WTC11 (cell line): ENCODE measurements at places on chromosomes 16 and 17.

DNA sequence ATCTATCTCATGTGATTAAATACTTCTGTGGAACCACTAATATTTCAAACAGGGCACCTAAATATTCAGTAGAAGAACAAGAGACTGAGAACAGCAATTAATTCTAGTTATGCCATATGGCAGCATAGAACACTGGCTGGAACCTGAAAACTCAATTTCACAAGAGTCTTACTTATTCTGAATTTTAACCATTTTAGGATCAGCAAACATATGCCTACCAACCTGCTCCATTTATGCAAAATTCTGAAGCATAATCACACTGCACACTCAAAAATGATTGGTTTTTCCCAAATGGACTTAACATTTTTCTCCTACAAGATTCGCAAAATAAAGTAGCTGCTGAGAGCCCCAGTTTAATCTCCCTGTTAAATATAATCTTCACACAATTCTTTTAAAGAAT, 43.2 kb downstream of the SKAP1 start:
- no peak for DNase-seq

- DNase-seq: no peak
Observed at GRCh38 chr16:2035431-2036199, 8.9 kb downstream of the NHERF2 start.

DNA sequence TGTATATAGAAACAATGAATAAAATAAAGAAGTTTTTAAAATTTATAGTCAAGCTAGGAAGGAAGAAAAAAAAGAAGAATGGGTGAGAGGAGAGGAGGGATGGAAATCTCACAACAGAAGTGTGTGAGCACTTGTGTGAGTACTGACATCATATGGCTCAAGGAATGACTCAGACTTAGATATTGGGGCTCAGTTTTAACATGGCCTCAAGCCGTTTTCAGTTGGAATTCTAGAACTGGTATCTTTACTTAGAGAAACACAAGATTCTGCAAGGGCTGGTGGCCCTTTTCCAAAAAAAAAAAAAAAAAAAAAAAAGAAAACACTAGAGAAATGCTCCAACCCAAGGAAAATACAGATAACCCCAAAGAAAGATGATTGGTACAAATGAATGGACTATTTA, 55.1 kb downstream of the STXBP4 start:
- DNase-seq: no peak

DNA sequence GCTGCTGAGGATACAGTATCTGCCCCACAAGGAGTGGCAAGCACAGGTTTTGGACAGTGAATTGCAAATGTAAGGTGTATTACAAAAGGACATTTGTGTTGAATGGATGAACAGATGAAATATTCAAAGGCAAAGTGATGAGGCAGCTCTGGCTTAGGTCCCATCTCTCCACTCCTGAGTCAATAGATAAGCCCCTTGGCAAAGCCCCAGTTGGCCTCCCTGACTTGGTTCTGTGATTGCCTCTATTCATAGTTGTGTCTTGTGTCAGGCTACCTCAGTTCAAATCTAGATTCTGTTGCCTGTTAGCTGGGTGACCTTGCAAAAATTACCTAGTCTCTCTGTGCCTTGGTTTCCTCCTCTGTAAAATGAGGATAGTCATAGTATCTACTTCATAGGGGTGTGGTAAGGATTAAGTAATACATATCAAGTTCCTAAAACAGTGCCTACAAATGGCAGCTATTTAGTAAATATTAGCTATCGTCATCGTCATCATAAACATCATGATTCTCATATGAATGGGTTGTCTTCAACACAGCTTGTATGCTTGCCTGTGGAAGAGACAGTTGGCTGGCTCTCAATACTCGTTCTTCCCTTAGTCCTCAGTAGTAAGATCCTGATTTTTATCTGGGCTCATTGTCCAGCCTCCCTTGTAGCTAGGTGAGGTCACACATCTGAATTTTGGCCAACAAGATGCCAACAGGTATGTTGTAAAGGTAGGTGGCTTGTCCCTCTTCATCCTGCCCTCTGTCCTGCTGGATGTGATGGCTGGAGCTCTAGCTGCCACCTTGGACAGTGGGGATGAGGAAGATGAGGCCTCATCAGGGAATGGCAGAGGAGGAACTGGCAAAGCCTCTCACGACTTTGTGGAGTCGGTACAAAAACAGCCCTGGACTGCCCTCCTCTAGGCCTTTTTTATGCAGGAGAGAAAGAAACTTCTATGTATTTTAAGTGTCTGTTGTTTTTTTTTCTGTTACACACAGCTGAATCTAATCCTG, 2.1 kb upstream of the MFAP4 start:
- no peak for DNase-seq
